Naive thymus-derived CD4-positive, alpha-beta T cell (primary cell): ENCODE measurements at places on chromosomes 3 and 15.

DNA sequence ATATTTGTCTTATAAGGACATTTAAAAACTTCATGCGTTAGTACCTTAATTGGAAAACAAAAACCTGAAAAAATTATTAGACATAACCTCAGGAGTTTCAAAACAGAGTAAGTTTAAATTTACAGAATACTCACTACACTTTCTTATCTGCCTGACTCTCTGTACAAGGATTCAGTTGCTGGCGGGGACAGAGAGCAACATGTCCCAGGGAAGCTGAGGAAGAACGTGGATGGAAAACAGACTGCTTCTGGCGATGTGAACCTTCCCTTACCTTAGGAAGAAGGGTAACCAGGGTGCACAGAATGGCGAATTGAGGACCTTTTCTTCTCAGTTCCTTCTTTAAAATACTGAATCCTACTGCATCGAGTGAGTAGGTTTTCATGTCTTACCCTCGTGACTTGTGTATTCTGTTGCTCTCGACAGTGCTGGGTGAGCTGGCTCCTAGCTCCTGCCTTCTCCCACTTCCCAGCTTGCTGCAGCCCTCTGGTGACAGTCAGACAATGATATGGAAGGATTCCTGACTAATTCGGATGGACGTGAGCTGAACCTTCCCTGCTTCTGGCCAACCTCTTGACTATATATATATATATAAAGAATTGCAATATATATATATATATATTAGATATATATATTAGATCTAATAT is 178.2 kb downstream of the PDZRN3 start:
- H3K36me3 ChIP-seq = no peaks in the 10 kb centered on the region
- no peak for DNase-seq
- no peaks in the 10 kb centered on the region for H3K27me3 ChIP-seq
- no peaks in the 10 kb centered on the region for H3K4me1 ChIP-seq
- no peak overlapping the region for H3K27ac ChIP-seq

GRCh38 chr3:184643442-184643841 is 68.4 kb downstream of the MAGEF1 start:
- peaks cover 6% of the 10 kb centered on the region for H3K4me1 ChIP-seq
- no peaks in the 10 kb centered on the region for H3K27me3 ChIP-seq
- no peak for DNase-seq
- H3K4me3 ChIP-seq = no peak overlapping the region

GRCh38 chr3:72058493-72059081 is 273.6 kb upstream of the PROK2 start:
- no peak overlapping the region for H3K27ac ChIP-seq
- H3K4me1 ChIP-seq = no peaks in the 10 kb centered on the region

DNA sequence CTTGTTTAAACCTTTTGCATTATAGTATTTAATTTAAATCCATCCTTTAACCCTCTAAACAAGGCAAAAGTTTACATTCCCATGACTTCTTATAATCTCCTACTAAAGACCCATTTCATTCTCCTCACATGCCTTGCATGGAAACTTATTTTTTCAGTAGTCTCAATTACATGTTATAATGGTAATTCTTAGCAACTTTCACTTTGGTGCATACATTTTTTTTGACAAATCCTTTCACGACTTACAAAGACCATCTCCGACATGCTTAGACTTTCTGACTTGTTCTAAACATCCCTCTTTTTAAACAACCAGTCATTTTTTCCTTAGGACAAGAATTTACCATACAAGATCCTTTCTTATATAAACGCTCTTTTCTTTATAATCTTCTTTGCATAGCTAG is 615.4 kb upstream of the GBE1 start:
- H3K4me3 ChIP-seq = no peak overlapping the region
- DNase-seq = no peak
- H3K4me1 ChIP-seq = no peaks in the 10 kb centered on the region
- H3K27ac ChIP-seq = no peak overlapping the region
- H3K27me3 ChIP-seq = no peaks in the 10 kb centered on the region

DNA sequence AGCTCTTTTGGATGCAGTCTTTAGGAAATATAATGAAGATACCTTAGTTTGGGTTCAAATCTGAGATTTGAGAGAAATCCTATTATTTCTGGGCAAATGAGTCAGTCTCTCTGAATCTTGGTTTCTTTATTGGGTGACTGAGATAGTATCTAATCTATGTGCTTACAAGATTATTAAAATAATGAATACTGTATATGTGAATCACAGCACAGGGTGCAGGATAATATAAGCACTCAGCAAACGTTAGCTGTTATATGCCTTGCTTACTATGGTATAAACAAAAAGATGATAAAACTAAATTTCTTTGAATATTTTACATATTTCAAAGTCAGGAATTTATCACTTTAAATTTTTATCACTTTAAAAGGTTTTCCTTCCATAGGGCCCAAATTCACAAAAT is 29.6 kb downstream of the FGF7 start:
- H3K36me3 ChIP-seq = no peaks in the 10 kb centered on the region
- no peak overlapping the region for H3K4me3 ChIP-seq
- H3K4me1 ChIP-seq = no peaks in the 10 kb centered on the region
- H3K27ac ChIP-seq = no peak overlapping the region

- H3K4me3 ChIP-seq = no peak overlapping the region
- DNase-seq = no peak
- H3K36me3 ChIP-seq = no peaks in the 10 kb centered on the region
- no peaks in the 10 kb centered on the region for H3K4me1 ChIP-seq
- no peaks in the 10 kb centered on the region for H3K27me3 ChIP-seq
- H3K27ac ChIP-seq = no peak overlapping the region
These were observed 119.4 kb upstream of the SAMMSON start for GRCh38 chr3:69880069-69880640.
